ENCODE measurements at places on chromosomes 2 and 18. TPM values are rescaled to one million over a fixed set of nuclear protein-coding genes. Genes with fewer than 3 reads are reported as not detected.

Gene MSTN
- polyA plus RNA-seq, result 3.6 TPM

Gene CTNNA2
- polyA plus RNA-seq, result 26.9 TPM

Gene STPG4
- not detected for polyA plus RNA-seq

Gene DCC
- 2.2 TPM for polyA plus RNA-seq

Gene CHRNA1
- not detected for polyA plus RNA-seq

Gene SKOR2
- polyA plus RNA-seq, result 10.3 TPM

Gene CFAP65
- polyA plus RNA-seq, result 2.5 TPM

All from Purkinje cell (primary cell).